ENCODE measurements at places on chromosomes 4 and X. TPM values are rescaled to one million over a fixed set of nuclear protein-coding genes. Genes with fewer than 3 reads are reported as not detected.
A peak's percentile ranks its signal among the peaks of the same experiment; 100 is the strongest.

DNA sequence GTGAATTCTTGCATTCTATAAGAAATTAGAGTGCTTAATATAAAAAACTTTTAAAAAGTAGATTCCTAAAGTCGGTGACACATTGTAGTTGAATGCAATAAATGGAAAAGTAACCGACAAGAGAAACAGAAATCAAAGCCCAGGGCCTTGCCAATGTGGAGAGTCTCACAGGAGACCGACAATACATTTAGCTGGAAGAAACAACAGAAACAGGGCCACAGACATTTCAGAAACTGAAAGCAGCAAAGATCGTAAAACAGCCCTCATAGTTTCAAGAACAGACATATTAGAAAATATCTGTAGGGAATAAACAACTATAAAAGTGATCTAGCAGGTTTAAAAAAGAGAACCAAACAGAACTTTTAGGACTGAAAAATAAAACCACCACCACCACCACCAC, 49.5 kb downstream of the STAP1 start:
- peaks cover 4% of the 10 kb centered on the region for H3K36me3 ChIP-seq
- no peaks in the 10 kb centered on the region for H3K27me3 ChIP-seq
- no peaks in the 10 kb centered on the region for H3K4me1 ChIP-seq
- no peak overlapping the region for H3K27ac ChIP-seq
- DNase-seq = no peak

- H3K4me3 ChIP-seq = no peak overlapping the region
- no peaks in the 10 kb centered on the region for H3K27me3 ChIP-seq
- DNase-seq = no peak
- no peak overlapping the region for H3K27ac ChIP-seq
- peaks cover 7% of the 10 kb centered on the region for H3K36me3 ChIP-seq
- no peaks in the 10 kb centered on the region for H3K4me1 ChIP-seq
These were observed 11.4 kb downstream of the FTSJ1 start for GRCh38 chrX:48487362-48487798.

DNA sequence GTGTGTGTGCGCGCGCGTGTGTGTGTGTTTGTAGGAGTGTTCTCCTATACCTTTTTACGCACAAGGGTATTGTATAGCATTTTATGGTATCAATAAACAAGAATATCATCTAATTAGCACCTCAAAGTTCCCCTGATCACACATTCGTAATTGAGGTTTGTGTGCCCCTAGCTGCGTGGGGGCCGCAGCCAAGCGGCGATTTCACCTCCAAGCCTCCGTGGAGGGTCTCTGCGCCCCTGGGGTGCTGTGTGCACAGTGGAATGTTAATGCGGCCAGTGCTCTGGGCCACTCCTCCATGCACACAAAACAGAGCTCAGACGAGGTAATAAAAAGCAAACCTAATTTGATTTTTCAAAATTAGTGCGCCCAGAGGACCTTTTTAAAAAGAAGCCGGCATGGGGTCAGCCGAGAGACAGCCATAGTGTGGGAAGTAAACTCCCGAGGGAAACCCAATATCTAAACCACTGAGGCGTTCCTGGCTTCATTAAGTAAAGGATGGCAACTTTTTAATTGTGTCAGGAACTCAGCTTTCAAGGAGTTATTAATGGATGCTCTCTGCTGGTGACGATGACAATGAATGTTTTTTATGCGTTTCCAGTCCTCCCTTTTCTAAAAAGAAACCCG, 110.6 kb downstream of the SORCS2 start:
- no peak overlapping the region for H3K4me3 ChIP-seq
- H3K4me1 ChIP-seq = peaks cover 16% of the 10 kb centered on the region
- H3K27ac ChIP-seq = no peak overlapping the region

DNA sequence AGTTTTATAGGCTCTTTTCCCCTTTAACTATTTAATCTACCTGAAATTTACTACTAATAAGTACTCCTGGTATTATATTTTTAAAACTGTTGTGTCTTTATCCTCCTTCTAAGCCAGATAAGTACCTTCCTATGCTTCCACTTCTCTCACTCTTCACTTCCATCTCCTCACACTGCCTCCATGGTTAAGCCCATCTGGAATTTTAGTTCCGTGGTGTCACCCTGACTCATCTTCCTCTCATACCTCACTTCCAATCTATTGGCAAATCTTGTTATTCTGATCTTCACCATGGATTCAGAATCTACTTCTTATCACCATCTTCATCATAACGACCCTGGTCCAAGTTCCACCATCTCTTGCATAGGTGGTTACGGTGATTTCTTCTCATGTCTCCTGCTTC, 32.7 kb upstream of the DAPP1 start:
- H3K36me3 ChIP-seq = no peaks in the 10 kb centered on the region
- H3K4me1 ChIP-seq = no peaks in the 10 kb centered on the region
- H3K4me3 ChIP-seq = no peak overlapping the region

GRCh38 chr4:77007358-77008230, 58.0 kb downstream of the SEPTIN11 start:
- H3K4me1 ChIP-seq = peaks cover 58% of the 10 kb centered on the region
- DNase-seq = no peak
- H3K27me3 ChIP-seq = peaks cover 33% of the 10 kb centered on the region
- peak overlapping the region; percentile 54 for H3K27ac ChIP-seq
- H3K4me3 ChIP-seq = no peak overlapping the region

Gene BRS3
- not detected for total RNA-seq

Gene PLAC1
- not detected for total RNA-seq

DNA sequence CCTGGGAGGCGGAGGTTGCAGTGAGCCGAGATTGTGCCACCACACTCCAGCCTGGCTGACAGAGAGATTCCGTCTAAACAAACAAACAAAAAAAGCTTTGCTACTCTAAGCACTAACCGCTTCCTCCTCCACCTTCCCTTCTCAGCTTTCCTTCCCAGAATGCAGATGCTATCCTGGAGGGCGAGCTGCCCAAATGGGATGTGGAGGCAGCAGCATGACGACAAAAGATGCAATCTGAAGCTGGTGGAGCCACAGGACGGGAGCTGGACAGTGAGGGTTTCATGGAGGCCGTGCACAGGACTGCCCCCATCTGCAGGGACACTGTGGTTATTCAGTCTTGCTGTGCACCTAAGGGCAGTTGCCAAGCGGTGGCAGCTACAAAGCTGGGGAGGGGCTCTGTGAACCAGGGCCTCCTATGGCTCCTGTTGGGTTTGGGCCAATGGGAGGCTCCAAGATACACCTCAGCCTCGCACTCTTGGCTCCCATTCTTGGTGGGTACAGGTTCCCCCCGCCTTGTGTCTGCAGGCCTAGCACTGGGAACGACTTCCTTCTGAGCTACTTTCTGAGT, 47.4 kb downstream of the WDR1 start:
- peaks cover 32% of the 10 kb centered on the region for H3K36me3 ChIP-seq
- no peak for DNase-seq
- no peaks in the 10 kb centered on the region for H3K27me3 ChIP-seq
- H3K4me3 ChIP-seq = no peak overlapping the region
- H3K27ac ChIP-seq = no peak overlapping the region

Gene TMSB15A
- not detected for total RNA-seq

Gene CSAG2
- total RNA-seq = not detected

Gene PNMA6F
- not detected for total RNA-seq

Gene MAGEA1
- total RNA-seq = not detected

- H3K27ac ChIP-seq = no peak overlapping the region
- no peak for DNase-seq
- no peaks in the 10 kb centered on the region for H3K4me1 ChIP-seq
- H3K36me3 ChIP-seq = no peaks in the 10 kb centered on the region
- H3K27me3 ChIP-seq = no peaks in the 10 kb centered on the region
- no peak overlapping the region for H3K4me3 ChIP-seq
These were observed 110.5 kb downstream of the AR start for GRCh38 chrX:67654301-67654700.

DNA sequence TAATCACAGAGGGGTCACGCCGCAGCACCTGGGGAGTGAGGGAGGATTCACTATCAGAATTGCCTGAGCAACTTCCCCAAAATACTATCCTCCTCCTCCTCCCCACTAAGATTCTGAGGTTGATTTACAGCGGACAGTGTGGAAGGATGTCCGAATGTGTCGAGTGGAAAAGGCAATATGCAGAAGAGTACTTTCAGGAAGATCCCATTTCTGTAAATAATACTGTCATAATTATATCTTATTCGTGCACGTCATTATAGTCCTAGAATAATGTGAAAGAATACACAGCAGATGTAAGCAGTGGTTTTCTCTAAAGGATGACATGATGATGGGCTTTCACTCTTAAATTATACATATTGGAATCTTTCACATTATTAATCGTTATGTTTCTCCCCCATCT, 149.8 kb upstream of the NOCT start:
- no peak for DNase-seq
- H3K4me3 ChIP-seq = no peak overlapping the region
- H3K27ac ChIP-seq = no peak overlapping the region
- H3K36me3 ChIP-seq = no peaks in the 10 kb centered on the region
- H3K27me3 ChIP-seq = no peaks in the 10 kb centered on the region
- H3K4me1 ChIP-seq = peaks cover 12% of the 10 kb centered on the region

Gene CXorf49
- total RNA-seq = not detected

Gene DCK
- total RNA-seq = 7.5 TPM

Gene FAM184B
- total RNA-seq = not detected

DNA sequence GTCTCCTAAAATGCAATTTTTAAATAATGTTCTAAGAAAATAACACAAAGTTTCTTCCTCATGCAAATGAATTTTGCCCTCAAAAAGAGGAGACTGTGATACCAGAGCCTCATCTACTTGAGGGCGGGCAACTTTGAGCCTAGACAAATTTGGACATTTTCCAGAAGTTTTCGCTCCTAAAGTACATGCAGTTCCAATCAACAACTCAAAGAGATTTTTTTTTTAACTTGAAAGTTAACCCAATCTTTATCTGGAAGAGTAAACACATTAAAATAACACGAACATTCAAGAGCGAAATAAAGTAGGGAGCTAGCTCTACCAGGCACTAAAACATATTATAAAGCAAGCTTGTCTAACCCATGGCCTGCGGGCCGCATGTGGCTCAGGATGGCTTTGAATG, 29.4 kb upstream of the FBXW7 start:
- no peaks in the 10 kb centered on the region for H3K27me3 ChIP-seq
- no peaks in the 10 kb centered on the region for H3K4me1 ChIP-seq
